Left forelimb (tissue), 1 donor: ENCODE measurements at places on chromosomes 3 and 15.
A peak's percentile ranks its signal among the peaks of the same experiment; 100 is the strongest.

GRCh38 chr15:69398491-69398891, 15.7 kb upstream of the KIF23 start:
- DNase-seq = peak; percentile 46

GRCh38 chr15:62976301-62976881, 66.2 kb upstream of the TPM1 start:
- no peak for DNase-seq

GRCh38 chr3:171770689-171771620, 39.3 kb downstream of the PLD1 start:
- DNase-seq = no peak

DNA sequence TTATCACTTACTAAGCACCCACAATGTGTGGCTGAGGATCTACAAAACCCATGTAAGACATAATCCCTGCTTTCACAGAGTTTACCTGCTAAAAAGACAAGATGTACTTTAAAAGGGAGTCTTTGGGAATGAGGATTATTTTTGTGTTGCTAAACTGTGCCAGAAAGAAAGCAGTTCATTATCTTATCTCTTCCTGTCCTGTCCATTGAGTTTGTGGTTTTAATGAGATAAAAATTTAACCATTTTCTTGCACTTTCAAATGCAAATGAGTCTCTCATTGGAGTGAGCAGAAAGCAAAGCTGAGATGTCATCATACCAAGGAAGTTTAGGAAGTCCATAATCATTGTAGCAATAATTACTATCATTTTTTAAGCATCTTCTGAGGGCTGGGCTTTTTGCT, 231.2 kb upstream of the ADAMTS9 start:
- no peak for DNase-seq

DNA sequence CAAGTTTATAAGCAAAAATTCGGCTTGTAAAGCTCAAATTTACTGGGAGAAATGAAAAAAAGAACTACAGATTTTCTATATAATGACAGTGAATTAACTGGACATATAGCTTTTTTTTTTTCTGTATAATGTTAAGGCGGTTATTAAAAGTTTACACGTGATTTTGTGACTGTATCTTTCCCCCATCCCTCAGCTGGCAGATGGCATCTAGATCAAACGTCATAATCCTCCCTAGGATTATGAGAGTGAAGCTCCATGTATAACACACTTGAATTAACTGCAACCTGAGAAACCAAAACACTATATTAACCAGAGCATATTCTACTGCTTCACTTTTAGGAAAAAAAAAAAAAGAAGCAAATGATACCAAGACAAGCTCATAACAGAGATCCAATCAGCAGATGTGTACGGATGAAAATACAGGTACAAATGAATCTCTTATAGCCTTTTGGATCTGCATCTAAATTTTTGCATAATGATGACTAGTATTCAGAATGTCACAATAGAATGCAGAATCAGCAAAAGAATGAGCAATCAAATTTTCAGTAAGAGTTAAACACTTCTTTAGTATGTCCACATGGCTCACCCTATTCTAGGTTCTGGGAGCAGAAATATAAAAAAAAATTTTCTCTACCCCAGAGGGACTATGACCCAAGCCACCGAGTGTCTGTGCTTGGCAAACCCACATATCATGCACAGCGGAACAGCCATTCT, 12.4 kb downstream of the MOBP start:
- no peak for DNase-seq

- DNase-seq = no peak
Measured at GRCh38 chr15:56428821-56429458, 36.0 kb downstream of the MNS1 start.

DNA sequence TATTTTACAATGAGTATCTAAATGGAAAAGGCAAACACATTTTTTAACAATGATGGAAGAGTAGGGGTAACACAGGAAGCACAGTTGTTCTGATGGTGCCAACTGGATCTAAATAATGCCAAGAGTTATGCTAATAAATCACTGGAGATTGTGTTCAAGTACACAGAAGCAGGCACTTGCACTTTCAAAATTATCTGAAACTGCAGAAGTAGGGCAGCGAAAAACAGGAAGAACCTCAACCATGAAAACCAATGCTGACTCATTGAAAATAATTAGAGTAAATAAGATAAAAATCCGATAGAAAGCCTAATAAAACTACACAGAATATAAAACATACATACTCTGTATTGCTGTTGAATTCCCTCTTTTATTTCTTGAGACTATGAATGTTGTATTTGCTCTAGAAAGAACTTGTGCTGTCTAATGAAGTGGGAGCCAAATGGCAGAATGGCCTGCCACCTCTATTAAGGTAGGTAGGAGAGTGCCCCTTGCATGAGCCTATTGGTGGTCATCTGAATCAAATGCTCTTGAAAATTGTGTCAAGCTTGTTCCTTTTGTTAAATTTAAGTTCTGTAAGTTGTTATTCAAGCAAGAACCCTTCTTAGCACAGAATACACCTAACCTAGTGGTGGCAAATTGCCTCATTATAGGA, 93.7 kb downstream of the ABI3BP start:
- DNase-seq = no peak

DNA sequence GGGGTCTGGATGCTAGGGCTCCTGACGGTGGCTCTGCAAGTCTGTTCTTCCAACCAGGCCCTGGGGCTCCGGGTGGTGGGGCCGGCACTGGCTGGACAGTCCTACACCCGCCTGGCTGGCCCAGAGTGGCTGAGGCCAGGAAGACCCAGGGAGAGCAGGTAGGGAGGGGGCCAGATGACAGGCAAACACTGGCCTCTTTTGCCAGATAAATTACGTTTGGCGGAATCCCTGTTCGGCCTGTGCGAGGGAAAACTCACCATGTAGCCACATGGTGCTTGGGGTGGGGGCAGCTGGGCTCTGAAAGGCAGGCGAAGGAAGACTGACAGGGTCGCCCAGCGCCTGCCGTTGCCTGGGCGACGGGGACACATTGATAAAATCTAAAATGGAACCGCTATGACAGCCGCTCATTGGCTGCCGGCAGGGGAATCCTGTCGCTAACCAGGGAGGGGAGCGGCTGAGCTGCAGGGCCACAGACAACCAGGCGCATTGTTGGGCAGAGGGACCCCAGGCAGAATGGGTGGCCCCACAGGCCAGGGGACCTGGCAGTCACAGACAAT, 30.4 kb downstream of the IQSEC1 start:
- no peak for DNase-seq

DNA sequence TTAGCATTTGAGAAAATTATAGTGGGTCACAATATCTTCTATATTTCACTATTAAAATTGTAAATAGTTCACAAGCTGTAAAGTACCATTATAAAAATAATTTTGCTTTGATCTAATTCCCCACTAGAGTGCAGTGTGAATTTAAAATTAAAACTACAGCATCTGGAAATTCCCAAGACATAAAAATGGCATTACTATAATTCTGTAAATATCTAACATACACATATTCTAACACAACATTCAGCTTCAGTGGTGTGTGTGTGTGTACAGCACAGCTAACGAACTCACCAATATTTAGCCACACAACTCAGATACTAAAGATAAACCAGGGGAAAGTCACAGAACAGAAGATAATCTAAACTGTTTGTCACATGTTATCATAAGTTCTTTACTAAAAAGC, 424.9 kb upstream of the ZNF385D start:
- no peak for DNase-seq

DNA sequence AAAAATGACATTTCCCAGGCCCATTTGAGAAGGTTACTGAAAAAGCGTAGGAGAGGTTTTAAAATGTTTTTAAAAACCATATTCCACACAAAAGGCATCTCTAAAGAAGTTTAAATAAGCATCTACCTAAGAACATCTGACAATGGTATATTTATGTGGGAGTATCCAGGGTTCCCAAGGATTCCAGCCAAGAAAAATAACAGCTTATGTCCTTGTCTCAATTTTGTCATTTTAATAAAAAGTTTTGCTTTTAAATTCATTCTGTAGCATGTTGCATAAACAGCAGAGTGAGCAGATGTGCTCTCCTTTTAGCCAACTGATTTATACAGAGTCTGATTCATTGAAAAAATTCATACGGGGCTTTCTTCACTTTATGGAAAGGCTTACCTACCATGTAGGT, 129.9 kb downstream of the LRRC3B start:
- DNase-seq = no peak

GRCh38 chr3:120338517-120338916, 10.6 kb downstream of the LRRC58 start:
- no peak for DNase-seq
